ENCODE measurements at places on chromosomes 7 and 10.

- no peak for DNase-seq
Measured at GRCh38 chr10:27701938-27702537, 43.6 kb downstream of the MKX start.

GRCh38 chr7:52018680-52019054 is 702.1 kb upstream of the COBL start:
- DNase-seq: no peak

DNA sequence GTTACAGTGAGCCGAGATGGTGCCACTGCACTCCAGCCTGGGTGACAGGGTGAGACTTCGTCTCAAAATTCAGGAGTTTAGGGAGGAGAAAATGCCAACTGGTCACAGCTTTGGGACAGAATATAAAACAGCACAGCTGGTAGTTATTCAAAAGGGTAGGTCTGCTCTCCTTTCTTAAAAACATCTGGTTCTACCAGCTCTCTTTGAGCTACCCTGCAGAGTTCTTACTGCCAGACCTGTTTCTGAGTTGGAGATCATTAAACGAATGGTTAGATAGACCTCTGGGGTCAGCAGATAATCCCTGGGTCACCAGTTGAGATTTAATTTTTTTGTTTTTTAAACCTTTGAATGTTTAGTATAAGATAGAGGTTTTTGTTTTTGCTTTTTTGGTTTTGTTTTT is 52.6 kb downstream of the MCU start:
- DNase-seq: no peak

DNA sequence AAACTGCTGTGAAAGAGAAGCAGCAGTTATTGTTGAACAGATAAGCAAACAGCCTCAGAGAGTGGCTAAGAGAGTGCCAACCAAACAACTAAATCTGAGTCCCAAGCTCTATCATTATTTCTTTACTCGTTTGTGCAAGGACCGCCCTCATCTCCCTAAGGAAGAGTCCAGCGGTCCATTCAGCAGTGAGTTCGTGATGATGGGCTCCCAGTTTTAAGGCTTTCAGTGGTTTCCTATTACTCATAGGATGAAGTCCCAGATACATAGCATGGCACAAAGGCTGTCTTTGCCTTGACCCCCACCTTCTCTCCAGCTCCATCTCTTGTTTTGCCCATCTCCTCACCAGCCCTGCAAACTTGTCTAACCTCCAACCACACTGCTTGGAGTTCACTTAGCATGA is 24.3 kb upstream of the PDE1C start:
- DNase-seq: no peak
